AG10803 (cell line): ENCODE measurements at places on chromosomes 16 and 17.

DNA sequence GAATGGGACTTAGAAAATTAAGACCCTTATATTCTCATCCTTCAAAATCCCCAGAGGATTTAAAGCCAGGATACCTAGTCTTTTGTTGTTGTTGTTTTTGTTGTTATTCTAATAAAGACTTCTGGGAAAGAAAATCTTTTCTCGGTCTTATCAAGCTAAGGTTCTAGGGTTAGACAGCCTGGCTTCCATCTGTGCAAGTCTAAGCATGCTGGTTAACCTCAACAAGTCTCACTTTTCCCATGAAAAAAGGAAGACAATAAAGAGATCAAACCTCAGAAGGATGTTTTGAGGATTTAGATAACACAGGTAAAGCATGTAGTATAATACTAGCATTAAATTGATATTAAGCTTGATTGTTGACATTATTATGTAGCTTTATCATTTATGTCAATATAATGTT lies 486.4 kb upstream of the SOX9 start:
- DNase-seq = no peak

GRCh38 chr17:77444984-77445759 lies 304.4 kb downstream of the SEC14L1 start:
- DNase-seq = peak; percentile 96

- peak; percentile 55 for DNase-seq
Measured at GRCh38 chr16:4309833-4310266, 6.0 kb upstream of the GLIS2 start.

DNA sequence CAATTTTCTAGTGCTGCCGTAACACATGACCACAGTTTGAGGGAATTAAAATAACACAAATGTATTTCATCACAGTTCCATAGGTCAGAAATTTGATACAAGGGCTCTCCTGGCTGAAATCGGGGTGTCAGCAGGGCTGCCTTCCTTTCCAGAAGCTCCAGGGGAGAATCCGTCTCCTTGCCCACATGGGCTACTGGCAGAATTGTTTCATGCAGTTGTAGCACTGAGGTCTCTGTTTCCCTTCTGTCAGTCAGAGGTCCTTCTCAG lies 20.5 kb downstream of the EIF4A3 start:
- DNase-seq = no peak

DNA sequence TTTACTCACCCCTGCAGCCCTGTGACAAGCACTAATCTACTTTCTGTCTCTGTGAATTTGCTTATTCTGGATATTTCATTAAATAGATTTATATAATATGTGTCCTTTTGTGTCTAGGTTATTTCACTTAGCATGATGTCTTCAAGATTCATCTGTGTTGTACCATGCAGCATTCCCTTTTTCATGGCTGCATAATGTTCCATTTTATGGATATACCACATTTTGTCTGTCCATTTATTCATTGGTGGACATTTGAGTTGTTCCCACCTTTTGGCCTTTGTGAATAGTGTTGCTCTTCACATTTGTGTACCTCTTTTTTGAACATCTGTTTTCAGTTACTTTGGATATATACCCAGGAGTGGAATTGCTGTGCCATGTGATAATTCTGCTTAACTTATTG lies 110.3 kb downstream of the ELAC2 start:
- DNase-seq = no peak

DNA sequence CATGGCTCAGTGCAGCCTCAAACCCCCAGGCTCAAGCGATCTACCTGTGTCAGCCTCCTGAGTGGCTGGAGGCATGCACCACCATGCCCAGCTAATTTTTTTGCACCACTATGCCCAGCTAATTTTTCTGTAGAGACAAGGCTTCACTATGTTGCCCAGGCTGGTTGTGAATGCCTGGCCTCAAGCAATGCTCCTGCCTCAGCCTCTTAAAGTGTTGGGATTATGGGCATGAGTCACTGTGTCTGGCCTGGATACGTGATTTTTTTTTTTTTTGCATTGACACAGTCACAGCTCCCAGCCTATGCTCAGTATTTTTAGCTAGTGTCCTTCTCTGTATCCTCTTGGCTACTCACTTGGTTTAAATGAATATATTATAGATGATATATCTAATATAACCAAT lies 377.0 kb upstream of the TNRC6C start:
- peak; percentile 54 for DNase-seq

DNA sequence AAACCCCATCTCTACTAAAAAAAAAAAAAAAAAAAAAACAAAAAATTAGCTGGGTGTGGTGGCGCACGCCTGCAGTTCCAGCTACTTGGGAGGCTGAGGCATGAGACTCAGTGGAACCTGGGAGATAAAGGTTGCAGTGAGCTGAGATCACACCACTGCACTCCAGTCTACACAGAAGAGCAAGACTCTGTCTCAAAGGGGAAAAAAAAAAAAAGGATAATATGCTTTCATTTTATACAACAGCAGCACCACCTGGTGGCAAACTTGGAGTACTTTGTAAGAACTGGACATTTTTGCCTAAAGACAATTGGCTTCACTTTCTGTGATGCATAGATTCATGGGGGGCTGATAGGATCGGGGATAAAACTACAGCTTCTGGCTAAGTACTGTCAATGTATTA lies 8.5 kb downstream of the CHTF8 start:
- peak; percentile 72 for DNase-seq

GRCh38 chr17:65334406-65334805 lies 197.2 kb downstream of the RGS9 start:
- peak; percentile 5 for DNase-seq

DNA sequence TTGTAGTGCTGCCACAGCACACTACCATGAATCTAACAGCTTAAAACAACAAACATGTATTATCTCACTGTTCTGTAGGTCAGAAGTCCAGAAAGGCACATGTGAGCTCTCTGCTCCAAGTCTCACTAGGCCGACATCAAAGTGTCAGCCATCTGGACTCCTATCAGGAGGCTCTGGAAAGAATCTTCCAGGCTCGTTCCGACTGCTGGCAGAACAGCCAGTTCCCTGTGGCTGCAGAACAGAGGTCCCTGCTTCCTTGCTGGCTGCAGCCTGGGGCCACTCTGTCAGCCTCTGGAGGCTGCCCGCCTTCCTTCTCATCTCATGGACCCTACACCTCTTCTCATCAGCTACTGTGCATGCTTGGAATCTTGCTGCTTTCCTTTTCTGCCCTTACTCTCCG lies 168.9 kb downstream of the CBLN1 start:
- DNase-seq = no peak

DNA sequence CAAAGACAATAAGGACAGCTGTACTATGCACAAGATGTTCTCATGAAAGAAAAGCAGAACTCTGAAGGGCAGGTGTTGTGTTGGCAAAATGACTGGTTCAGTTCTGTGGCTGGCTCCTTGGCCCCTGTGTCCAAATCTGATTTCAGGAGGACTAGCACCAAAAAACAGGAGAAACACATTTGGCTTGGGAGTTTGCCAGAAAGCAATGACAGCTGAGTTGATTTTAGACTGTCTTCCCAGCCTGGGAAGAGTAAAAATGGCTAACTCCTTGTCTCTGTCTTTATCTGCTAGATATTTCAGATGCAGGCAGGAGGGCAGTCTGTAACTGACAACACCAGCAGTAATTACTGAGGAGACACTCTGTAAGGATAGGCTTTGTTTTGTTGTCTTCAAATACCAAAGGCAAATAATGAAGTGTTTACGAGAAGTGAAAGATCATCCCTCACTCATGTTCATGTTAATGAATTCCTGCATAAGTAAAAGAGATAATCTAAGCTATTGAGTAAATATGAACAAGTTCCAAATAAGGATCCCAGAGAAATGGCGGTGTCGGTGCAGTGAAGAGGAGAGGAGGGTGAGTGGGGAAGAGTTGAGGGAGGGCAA lies 989.0 kb downstream of the CDH11 start:
- no peak for DNase-seq

GRCh38 chr17:83183951-83184506 lies 104.6 kb downstream of the METRNL start:
- no peak for DNase-seq

GRCh38 chr16:48676836-48677235 lies 66.9 kb upstream of the N4BP1 start:
- DNase-seq = peak; percentile 18

DNA sequence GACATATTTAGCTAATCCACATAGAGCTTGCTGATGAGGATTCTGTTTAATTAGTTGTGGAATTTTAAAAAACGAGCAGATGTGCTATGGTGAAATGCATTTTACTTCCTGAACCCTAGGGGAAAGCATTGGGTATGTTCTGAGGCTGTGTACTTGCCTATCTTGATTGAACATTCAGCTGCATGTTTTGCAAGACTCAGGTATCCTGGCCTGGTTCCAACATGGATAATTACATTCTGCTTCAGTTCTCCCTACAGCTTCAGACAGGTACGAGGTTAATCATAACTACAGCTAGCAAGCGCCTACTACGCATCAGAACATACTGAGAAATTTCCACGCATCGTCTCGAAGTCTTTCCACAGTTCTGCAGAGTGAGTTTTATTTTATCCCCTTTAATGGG lies 77.0 kb downstream of the HS3ST2 start:
- no peak for DNase-seq

DNA sequence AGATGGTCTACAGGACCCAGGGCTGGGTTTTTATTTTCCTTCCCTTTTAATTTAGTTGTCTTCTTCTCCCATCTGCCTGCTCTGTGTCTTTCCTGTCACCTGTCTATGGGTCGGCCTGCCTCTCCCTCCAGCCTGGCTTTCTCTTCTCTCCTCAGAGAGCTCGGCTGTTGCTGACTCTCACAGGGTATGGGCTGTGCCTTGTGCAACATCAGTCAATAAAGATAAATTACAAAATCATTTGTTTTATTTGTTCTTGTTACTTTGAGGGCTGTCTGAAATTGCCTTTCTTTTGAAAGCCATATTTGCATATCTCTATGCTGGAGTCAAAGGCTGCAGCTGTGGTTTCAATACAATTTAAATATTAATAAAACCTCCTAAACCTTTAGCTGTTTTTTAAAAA lies 15.6 kb downstream of the RND2 start:
- no peak for DNase-seq

GRCh38 chr16:24164416-24164815 lies 91.7 kb upstream of the CACNG3 start:
- DNase-seq = no peak

- no peak for DNase-seq
Measured at GRCh38 chr17:9009737-9010136, 11.6 kb upstream of the NTN1 start.

DNA sequence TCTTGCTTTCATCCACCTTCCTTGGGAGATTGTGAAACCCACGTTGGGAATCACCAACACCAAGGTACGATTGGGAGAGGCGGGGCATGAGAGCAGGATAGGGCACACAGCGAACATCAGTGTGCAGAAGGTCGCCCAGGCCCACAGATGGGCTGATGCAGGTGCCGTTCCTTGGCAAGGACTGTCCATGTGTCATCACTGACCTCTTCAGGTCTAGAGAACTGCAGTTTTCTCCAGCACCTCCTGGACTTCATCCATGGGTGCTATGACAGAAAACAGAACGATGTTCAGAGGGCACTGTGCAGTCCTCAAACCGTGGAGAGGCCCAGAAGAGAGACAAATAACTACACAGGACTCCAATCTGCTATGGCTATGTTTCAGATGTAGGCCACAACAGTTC lies 23.9 kb upstream of the TAT start:
- no peak for DNase-seq

- peak; percentile 60 for DNase-seq
Measured at GRCh38 chr16:17367923-17368322, 102.8 kb downstream of the XYLT1 start.

- peak; percentile 17 for DNase-seq
Measured at GRCh38 chr17:31136319-31136718, 41.5 kb downstream of the NF1 start.

- no peak for DNase-seq
Measured at GRCh38 chr16:85235991-85236817, 123.9 kb upstream of the CIBAR2 start.

DNA sequence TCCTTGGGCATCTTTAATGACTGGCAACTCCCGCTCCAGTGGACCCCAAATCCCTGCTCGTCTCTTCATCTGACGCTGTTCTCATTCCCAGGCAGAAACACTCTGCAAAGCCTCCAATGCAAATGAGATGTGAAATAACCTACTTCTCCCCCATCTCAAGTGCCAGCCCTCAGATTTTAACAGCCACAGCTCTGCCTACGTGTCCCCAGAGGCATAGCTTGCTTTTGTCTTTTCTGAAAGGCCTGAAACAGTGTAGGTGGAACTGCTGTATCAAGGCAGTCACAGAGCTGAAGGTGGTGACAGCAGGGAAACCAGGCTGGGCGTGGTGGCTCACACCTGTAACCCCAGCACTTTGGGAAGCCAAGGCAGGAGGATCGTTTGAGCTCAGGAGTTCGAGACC lies 14.7 kb downstream of the RPH3AL start:
- no peak for DNase-seq

DNA sequence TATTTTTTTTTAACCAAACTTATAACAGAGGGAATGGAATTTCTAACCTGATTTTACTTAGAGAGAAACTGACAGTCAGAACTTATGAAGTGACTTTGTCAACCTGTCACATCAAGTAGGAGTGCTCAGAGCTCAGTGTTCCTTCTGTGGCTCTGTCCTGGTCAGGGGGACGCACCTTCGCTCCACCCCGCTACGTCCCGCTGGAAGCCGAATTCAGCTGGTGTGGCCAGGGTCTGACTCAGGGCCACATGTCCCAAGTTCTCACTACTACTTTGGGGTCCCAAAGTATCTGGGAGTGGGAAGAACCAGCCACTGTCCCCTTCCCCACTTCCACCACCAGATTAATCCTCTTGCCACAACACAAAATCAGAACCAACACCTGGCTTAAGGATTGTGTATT lies 51.4 kb downstream of the C16orf78 start:
- no peak for DNase-seq

GRCh38 chr16:25217921-25218320 lies 1.2 kb downstream of the AQP8 start:
- DNase-seq = no peak

DNA sequence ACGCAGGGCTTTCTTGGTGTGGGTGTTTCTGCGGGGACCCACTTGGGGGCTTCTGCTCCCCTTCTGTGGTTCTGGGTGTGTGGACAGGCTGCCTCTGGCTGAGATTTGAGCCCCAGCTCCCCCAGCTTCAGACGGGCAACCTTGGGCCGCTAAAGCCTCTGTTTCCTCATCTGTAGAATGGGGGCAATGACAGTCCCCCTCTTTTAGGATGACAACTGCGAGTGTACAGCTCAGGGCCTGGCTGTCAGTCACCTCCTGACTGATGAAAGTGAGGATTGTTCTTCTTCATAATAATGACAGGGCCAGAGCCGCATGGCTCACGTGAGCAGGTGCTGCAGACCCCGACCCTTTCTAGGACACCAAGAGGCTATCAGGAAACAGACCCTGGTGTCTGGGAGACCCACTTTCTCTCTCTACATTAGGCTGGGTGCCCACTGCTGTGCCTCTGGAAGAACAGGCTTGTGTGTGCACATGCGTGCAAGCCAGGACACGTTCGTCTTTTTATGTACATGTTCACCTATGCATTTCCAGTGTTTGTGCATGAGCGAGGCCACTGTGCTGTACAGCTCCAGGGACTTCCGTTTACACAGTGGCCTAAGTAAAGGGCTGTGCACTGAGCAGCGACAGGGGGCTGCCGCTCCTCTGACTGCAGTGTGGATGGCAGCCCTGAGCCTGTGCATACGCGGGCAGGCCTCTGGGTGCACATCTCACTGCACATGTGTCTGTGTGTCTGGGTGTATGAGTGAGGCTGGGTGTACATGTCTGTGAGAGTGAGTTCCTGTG lies 4.6 kb downstream of the SPNS3 start:
- no peak for DNase-seq
